ENCODE measurements at places on chromosomes 6 and 20.
A peak's percentile ranks its signal among the peaks of the same experiment; 100 is the strongest.

DNA sequence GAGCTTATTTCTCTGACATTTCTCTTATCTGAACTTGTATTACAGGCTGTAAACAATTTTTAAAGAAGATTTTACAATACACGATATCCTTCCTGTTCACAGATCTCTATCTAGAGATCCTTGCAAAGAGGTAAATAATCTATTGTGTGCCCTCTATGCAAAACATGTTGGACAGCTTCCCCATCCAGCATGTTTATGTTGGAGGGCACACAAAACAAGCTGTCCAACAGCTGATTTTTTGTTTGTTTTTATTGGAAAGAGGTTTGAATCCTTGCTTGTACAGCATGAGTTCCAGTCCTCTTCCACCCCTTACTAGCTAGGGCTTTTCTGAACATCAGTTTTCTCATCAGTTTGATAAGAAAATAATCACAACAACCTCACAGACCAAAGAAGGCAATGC lies 62.3 kb upstream of the SYNDIG1 start:
- DNase-seq: no peak

- DNase-seq: peak; percentile 49
These were observed 31.8 kb downstream of the PSMB9 start for GRCh38 chr6:32885698-32886286.

DNA sequence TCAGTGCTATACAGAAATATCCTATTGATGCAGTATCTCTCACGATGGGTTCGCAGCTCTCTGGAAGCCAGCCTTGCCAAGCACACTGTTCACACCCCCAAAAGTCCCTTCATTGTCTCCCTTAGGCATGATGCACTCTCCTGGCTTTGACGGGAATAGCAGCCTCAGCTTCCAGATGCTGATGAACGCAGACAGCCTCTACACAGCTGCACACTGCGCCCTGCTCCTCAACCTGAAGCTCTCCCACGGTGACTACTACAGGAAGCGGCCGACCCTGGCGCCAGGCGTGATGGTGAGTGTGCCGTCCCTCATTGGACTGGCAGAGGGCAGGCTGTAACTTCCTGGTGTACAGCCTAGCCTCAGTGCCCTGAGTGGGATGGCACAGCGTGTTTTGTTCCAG lies 60.0 kb upstream of the PBOV1 start:
- DNase-seq: no peak

DNA sequence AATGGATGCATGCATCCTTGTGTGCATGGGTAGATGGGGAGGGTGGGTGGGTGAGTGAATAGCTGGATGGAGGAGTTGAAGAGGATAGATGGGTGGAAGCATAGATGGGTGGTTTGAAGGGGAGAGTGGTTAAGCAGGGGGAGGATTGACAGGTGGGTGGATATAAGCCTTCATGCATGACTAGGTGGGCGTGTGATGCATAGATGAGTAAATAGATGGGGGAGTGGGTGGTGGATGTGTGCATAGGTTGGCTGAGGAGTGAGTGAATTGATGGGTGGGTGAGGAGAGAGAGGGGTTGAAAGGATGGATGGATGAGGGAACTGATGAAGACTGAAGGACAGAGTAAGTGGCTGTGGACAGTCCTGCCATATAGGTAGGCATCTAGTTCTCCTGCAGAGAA lies 4.5 kb downstream of the COL11A2 start:
- no peak for DNase-seq

- no peak for DNase-seq
These were observed 13.6 kb downstream of the SERPINB6 start for GRCh38 chr6:2957696-2958330.

GRCh38 chr20:20428067-20428466 lies 60.2 kb downstream of the INSM1 start:
- DNase-seq: no peak

GRCh38 chr6:17662585-17662984 lies 44.1 kb downstream of the NUP153 start:
- DNase-seq: no peak

DNA sequence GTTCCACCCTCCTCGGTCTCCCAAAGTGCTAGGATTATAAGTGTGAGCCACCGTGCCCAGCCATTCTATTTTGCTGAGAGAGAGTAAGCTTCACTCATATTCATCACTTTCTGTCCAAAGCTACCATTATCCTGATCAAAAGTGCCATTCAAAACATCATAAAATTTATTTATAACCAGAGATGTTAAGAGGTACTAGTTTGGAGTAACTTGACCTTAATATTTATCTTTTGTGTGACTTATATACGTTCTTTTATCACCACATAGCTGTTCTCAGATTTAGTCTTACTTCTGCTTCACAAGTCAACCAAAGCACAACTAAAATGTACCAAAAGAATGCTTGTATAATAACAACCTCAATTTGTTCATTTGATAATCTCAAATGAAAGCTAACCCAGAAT lies 18.1 kb downstream of the AKIRIN2 start:
- no peak for DNase-seq

- no peak for DNase-seq
These were observed 231.9 kb downstream of the CLIC5 start for GRCh38 chr6:45783716-45784115.

DNA sequence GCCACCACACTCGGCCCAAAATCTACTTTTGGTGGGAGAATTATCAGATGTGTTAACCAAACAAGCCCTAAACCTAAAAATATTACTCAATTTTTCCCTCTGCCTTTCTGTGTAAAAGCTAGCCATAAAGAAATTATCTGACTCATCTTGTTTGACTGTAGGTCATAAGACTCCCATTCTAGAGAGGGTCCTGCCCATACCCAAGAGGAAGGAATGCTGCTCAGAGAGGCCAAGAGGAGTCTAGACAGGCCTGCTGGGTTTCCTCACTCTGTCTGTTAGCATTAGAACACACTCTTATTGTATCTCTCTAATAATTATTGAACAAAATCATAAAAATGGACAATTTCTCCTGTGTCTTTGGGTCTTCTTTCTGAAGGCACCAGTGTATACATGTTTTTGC lies 26.1 kb downstream of the C6orf141 start:
- no peak for DNase-seq

DNA sequence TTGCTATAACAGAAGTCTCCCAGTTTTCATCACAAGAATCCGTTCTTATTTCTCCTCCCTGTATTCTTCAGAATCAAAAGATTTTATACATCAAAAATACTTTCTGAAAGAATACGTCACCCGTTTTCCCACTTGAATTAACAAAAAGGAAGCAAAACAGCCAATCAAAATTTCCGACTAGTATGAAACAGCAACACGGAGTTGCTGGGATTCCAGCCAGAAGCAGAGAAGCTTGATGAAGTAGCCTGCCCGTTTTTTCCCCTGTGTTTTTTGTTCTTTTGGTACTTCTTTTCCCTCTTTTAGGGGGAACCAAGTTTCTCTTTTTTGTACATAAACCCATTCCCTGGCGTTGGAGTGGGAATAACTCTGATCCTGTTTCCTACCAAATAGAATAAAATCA lies 14.6 kb downstream of the TXLNB start:
- DNase-seq: no peak

- no peak for DNase-seq
These were observed 14.9 kb upstream of the CCN5 start for GRCh38 chr20:44700306-44700705.

DNA sequence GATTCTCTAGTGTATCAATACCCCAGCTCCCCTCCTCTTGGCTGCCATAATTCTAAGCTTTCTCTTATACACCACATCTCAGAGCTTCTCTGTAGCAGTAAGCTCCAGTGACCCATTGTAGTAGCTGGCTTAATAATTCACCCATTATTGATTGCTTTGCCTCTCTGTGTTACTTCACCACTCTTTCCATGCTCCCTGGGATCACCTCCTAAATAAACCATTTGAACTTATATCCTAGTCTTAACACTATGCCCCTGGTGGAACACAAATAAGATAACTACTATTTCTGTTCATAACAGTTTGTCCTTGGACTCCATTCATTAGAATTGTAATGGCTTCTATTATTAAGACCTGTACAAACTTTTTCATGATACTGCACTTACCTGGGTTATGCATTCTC lies 758.9 kb downstream of the KIF16B start:
- no peak for DNase-seq

DNA sequence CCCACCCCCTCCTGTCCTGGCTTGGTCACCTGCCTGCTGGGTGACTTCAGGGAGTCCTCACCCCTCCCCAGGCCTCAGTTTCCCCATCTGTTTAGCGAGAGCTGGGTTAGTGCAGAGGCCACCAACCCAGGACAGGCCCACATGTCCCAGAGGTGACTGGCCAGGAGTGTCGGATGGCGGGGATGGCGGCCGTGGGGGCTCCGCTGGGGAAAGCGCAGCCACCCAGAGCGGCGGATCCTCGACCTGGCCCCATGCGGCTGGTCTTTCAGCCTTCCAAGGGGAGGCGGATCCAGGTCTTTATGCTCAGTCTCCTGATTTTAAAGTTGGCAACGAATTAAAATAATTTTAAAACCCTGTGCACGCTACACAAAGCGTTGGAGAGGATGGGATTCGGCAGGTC lies 31.0 kb upstream of the GATA5 start:
- DNase-seq: no peak

DNA sequence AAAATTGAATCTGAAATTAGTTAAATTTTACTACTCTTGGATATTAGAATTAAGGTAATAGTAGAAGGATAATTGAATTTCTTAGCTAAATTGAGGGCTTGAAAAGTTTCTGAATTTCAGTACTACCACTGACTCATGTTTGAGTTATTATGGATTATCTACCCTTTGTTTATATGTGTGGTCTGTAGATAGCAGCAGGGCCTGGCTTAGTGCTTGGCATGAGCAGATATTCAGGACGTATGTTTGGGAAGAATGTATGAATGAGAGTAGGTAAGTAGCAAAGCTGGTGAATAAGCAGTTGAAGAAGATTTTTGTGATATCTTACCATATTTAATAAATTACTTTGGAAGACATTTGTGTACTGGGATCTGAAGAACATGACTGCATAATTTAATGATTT lies 152.7 kb downstream of the MACROD2 start:
- DNase-seq: no peak

DNA sequence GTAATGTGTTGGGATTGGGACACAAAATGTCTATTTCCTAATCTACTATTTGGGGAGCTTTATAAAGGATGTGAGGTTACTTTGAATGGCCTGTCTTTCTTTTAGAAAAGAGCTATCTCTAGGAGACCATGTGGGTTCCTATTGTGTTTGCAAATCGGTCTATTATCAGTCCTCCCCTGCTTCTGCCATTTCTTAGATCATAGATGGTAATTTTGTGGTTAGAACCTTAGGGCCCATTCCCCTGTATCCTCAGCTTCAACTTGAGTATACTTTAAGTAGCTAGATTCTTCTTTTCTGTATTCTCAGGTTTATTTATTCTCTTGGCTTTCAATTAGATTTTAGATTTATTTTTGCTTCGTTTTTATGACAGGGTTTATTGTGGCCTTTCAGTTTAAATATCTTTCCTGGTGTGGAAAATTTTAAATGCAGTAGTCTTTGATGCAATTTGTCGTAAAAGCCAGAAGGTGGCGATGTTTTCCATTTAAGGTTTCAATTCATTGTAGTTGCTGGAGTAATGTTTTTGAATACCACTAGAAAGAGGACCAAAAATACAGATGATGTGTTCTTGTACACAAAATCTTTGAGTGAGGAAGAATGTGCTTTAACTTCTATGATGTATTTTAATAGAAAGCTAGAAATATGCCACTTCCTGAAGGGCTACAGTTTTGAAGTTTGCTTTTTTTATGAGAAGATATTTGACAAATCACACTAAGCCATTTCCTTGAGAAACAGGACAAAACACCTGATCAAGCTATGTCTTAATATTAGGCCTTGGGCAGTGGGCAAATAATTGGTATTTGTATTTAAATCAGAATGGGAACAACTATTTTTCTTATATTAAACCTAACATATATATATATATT lies 20.3 kb downstream of the TBPL1 start:
- DNase-seq: peak; percentile 69

GRCh38 chr6:28258877-28259777 lies at the start of gene NKAPL:
Gene NKAPL, plus strand, starts transcription at chr6:28259297. Its CDS starts 75 bp downstream, at chr6:28259372.
- no peak for DNase-seq

- DNase-seq: no peak
These were observed 27.9 kb upstream of the BMP6 start for GRCh38 chr6:7697820-7698623.

- DNase-seq: no peak
These were observed 614.5 kb upstream of the FLRT3 start for GRCh38 chr20:14951707-14952418.

GRCh38 chr20:35319192-35319870 lies 27.1 kb upstream of the FAM83C start:
- DNase-seq: peak; percentile 49

- DNase-seq: no peak
These were observed 88.1 kb upstream of the ZFP64 start for GRCh38 chr20:52279706-52280105.

GRCh38 chr20:44858606-44859360 lies 26.7 kb upstream of the YWHAB start:
- DNase-seq: no peak

DNA sequence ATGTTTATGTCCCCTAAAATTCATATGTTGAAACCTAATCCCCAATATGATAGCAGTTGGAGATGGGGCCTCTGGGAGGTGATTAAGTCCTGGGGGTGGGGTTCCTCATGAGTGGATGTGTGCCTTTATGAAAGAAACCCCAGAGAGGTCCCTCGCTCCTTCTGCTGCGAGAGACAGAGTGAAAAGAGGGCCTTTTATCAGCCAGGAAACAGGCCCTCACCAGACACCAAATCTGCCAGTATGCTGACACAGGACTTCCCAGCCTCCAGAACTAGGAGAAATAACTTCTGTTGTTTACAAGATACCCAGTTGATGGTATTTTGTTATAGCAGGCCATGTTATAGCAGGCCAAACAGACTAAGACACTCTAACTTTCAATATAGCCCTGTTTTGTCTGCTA lies 100.9 kb upstream of the NFATC2 start:
- DNase-seq: no peak

DNA sequence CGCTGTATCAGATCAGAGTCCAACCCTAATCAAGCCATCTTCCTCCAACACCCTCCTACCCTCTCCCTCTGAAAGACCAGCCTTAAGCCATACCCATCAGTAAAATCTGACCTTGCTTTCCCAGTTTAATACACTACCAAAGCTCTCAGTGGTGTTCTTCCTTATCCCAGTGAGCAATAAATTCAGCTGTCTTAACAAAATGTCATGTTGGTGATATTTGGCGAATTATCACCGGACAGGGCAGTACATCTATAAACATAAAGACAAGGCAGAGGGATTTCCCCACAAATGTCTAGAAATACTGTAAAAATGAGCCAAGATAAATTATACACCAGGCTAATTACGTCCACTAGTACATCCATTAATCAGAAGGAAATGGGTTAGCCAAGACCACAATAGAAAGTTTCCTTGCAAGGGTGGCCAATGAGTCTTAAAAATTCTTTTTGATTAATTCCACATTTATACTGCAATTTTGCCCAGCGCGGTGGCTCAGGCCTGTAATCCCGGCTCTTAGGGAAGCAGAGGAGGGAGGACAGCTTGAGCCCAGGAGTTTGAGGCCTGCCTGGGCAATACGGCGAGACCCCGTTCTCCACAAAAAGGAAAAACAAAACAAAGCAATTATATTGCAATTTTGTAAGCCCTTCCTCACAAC lies 905 bp downstream of the RARS2 start:
- no peak for DNase-seq

Data from NCI-H446 treated with DMSO at 0.1 percent for 48 hours (cell line).